A549 treated with CORT108297 at 1 μM for 4 hours (cell line): ENCODE measurements at places on chromosomes 11 and 22. TPM values are rescaled to one million over a fixed set of nuclear protein-coding genes. Genes with fewer than 3 reads are reported as not detected.

The ZC3H12C gene
- 5.2 to 10.1 TPM (median 8.3 TPM) in 5 replicates for total RNA-seq

The VPREB1 gene
- not detected in 5 replicates for total RNA-seq

The EFCAB6 gene
- 0.38 to 0.62 TPM (median 0.51 TPM) in 5 replicates for total RNA-seq

The SMARCB1 gene
- 47.8 to 56.3 TPM (median 51.4 TPM) in 5 replicates for total RNA-seq

The PRR14L gene
- total RNA-seq = 5.7 to 7.0 TPM (median 6.2 TPM) in 5 replicates

The MAJIN gene
- not detected in 5 replicates for total RNA-seq

The SLC7A4 gene
- not detected in 5 replicates for total RNA-seq

The RASL10A gene
- total RNA-seq = 0.21 to 0.61 TPM (median 0.37 TPM) in 4 of 5 replicates, not detected in the other

The SYT13 gene
- 6.6 to 8.1 TPM (median 7.0 TPM) in 5 replicates for total RNA-seq

The SLC22A9 gene
- not detected in 5 replicates for total RNA-seq

The RBMXL2 gene
- not detected in 5 replicates for total RNA-seq

The FZD4 gene
- total RNA-seq = 1.0 to 1.3 TPM (median 1.2 TPM) in 5 replicates

The KCNJ1 gene
- not detected in 5 replicates for total RNA-seq

The KRTAP5-7 gene
- not detected in 5 replicates for total RNA-seq

The SYT8 gene
- total RNA-seq = 0.05 to 0.39 TPM (median 0.06 TPM) in 3 of 5 replicates, not detected in the others

The TCN1 gene
- total RNA-seq = 0.16 to 0.30 TPM (median 0.21 TPM) in 5 replicates

The IL17REL gene
- 0.03 to 0.04 TPM in 2 of 5 replicates, not detected in the others for total RNA-seq

The OR10W1 gene
- not detected in 5 replicates for total RNA-seq

The SEC14L6 gene
- 0.03 TPM in 1 of 5 replicates, not detected in the others for total RNA-seq

The ZNF214 gene
- total RNA-seq = 0.57 to 1.1 TPM (median 0.79 TPM) in 5 replicates

The PYGM gene
- total RNA-seq = 0.18 to 0.54 TPM (median 0.25 TPM) in 5 replicates

The FOLR1 gene
- 0.08 to 0.13 TPM (median 0.10 TPM) in 4 of 5 replicates, not detected in the other for total RNA-seq

The PRDX5 gene
- 388 to 493 TPM (median 487 TPM) in 5 replicates for total RNA-seq

The ZNRF3 gene
- total RNA-seq = 4.6 to 7.5 TPM (median 6.5 TPM) in 5 replicates

The IRF7 gene
- total RNA-seq = 4.1 to 7.8 TPM (median 7.0 TPM) in 5 replicates

The PGA3 gene
- total RNA-seq = 0.06 TPM in 1 of 5 replicates, not detected in the others

The ZNF408 gene
- total RNA-seq = 17.1 to 21.2 TPM (median 18.0 TPM) in 5 replicates

The OR6T1 gene
- not detected in 5 replicates for total RNA-seq

The VPREB3 gene
- total RNA-seq = 0.82 to 1.9 TPM (median 1.00 TPM) in 5 replicates

The APOC3 gene
- total RNA-seq = not detected in 5 replicates

The CRYBA4 gene
- not detected in 5 replicates for total RNA-seq

The CALCA gene
- total RNA-seq = 0.14 TPM in 1 of 5 replicates, not detected in the others

The BTBD18 gene
- not detected in 5 replicates for total RNA-seq

The CELSR1 gene
- total RNA-seq = 23.0 to 28.8 TPM (median 28.0 TPM) in 5 replicates

The OR10G4 gene
- total RNA-seq = not detected in 5 replicates

The PHOX2A gene
- not detected in 5 replicates for total RNA-seq

The MMP13 gene
- total RNA-seq = 0.05 TPM in 2 of 5 replicates, not detected in the others

The CHID1 gene
- 70.5 to 81.8 TPM (median 78.9 TPM) in 5 replicates for total RNA-seq
